ENCODE measurements at places on chromosomes 13 and 19. TPM values are rescaled to one million over a fixed set of nuclear protein-coding genes. Genes with fewer than 3 reads are reported as not detected.

The MED26 gene
- 4.0 TPM for total RNA-seq

The LRP3 gene
- total RNA-seq: 35.4 TPM

The VSTM1 gene
- total RNA-seq: 0.28 TPM

The MCEMP1 gene
- total RNA-seq: not detected

The PAF1 gene
- 47.9 TPM for total RNA-seq

The KLF1 gene
- 3.2 TPM for total RNA-seq

The IGFL3 gene
- not detected for total RNA-seq
